ENCODE measurements at places on chromosomes 16 and 17.

GRCh38 chr17:14701886-14702285, 401.0 kb downstream of the HS3ST3B1 start:
- no peak for DNase-seq

DNA sequence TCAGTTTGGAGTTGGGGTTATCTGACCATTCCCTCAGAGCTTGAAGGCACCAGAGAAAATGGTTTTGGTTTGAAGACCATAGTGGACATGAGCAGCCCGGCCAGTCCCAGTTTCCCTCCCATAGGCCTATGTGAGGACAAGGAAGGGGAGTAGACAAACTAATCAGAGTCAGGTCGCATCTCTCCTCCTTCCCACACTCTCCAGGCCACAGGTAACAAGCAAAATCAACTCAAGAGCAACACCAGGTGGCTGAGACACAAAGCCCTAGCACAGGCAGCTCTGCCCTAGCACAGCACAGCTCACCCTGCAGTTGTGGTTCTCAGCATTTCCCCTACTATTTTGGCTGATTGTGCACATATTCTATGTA, 7.2 kb downstream of the SUPT4H1 start:
- DNase-seq, result no peak

- no peak for DNase-seq
Measured at GRCh38 chr16:1028056-1028455, 44.5 kb upstream of the SSTR5 start.

DNA sequence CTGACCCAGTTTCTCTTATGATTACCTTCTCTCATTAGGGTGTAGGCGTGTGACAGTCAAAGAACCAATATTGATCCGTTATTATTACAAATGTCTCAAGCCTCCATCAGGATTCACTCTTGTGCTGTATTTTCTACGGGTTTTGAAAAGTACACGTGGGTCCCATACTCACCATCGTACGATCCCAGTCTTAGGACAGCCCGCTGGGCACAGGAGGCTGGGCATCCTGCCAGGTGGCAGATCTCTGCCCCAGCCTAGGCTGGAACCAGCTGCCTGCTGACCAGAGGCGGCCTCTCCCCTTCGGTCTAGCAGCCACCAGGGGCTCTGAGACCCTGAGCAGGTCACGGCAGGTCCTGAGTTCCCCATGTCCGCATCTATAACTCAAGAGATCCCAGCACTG, 2.0 kb upstream of the METRNL start:
- no peak for DNase-seq

- no peak for DNase-seq
Measured at GRCh38 chr17:40526668-40527067, 25.2 kb upstream of the TNS4 start.

GRCh38 chr16:84004442-84004841, 36.4 kb downstream of the NECAB2 start:
- no peak for DNase-seq

DNA sequence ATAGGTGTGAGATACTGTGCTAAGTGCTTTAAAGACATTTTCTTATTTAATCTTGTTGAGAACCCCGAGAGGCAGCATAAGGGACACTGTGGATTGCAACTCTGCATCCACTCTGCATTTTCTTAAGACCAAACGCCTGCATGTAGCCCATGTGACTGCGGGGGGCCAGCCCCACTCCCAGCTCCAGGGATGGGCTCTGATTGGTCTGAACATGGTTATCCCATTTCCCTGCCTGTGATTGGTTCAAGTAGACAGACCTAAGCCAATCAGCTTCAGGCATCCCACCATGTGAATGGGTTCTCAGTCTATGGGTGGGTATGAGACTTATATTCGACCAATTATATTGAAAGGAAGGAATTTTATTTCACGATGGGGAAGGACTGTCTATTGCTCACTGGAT, 33.2 kb upstream of the USP7 start:
- DNase-seq, result no peak

- DNase-seq, result no peak
Measured at GRCh38 chr17:14506364-14506763, 205.5 kb downstream of the HS3ST3B1 start.

DNA sequence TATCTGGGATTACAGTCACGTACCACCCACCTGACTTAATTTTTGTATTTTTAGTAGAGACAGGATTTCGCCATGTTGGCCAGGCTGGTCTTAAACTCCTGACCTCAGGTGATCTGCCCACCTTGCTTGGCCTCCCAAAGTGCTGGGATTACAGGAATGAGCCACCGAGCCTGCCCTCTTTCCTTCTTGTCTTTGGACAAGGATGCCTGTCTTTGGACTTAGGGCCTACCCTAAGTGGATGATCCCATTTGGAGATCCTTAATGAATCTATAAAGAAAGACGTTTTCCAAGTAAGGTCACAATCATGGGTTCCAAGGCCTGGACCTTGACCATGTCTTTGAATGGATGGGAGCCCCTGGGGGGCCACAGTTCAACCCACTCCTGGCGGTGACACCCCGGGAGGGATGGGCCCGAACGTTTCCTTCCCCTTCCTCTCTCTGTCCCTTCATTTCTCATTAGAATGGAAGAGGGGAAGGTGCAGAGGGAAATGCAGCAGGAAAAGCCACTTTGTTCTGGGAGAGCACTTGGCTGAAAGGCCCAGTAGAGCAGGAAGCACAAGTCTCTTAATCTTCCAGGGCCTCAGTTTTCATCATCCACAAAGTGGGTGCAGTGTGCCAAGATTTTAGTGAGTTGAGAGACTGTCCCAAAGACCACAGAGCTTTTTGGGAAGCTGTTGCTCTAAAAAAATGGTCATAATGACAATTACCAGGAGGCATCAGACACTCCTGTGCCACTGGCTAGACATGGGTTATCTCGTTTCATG, 353.3 kb downstream of the SEC14L1 start:
- DNase-seq, result no peak

GRCh38 chr16:19645557-19645981, 72.5 kb downstream of the KNOP1 start:
- DNase-seq, result no peak

DNA sequence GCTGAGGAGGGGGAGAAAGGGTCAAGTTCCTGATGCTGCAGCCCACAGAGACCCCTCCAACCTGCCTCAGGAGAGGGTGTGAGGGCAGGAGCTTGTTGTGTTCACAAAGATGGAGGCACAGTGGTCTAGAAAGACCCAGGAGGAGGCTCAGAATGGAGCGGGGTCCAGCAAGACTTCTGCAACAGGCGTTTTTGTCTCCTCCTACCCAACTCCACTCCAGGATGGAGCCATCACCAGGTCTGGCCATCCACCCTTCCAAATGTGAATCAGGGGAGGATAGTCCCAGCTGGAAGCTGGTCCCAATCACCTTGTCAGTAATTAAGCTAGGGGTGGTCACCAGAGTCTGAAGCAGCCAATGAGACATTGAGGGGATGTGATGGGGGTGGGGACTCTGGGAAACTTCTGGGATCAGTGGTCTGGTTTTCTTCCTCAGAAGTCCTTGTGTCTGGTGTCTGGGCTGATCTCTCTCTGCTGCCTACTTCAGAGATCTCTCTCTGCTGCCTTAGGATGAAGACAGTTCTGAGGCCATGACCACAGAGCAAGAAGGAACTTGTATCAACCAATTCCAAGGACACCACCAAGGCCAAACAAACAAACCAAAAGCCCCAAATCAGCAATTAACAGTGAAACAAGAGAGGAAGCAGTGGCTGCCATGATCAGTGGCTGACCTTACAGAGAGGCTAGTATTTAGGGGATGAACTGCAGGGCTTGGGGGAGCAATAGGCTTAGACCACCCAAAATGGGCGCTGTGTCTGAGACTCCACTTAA, 14.5 kb downstream of the CD300LB start:
- no peak for DNase-seq

DNA sequence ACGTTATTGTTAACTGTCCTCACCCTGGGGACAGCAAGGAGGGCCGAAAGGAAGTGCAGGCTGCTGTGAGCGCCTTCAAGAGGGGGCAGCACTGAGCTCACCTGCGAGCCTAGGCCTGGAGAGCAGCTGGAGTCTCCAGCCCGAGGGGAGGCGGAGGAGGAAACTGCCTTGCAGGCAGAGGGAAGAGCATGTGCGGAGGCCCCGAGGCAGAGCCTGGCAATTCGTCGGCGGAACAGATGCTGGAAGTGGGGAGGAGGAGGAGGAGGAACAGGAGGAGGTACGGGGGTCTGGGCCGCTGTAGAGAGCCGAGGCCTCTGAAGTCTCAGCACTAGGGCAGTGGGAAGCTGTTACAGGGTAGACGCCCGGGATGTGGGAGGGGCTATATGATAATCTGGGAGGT, 49.6 kb upstream of the PLCG2 start:
- DNase-seq, result no peak

DNA sequence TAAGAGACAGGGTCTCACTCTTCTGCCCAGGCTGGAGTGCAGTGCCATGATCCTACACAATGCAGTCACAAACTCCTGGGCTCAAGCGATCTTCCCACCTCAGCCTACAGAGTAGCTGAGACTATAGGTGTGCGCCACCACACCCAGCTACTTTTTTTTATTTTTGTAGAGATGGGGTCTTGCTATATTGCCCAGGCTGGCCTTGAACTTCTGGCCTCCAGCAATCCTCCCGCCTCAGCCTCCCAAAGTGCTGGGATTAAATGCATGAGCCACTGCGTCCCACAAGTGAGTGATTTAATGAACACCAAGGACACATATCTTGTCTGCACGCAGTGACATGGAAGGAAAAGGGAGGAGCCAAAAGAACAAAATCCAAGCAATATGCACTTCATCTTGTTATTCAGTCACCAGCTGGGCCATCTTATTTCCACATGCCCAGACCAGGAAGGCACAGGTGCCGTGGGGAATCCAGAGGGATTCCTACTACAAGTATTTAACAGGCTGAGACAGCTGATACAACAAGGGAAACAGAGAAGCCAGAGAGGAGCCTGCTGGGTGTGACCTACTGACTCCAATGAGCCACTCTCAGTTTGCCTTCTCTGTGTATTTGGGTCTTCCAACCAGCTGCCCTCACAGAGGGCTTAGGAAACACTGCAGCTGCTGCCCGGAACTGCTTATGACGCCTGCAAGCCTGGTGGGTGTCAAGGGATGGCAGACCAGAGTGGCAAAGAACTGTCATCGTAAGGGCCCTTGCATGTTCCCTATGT, 17.0 kb downstream of the LSM12 start:
- DNase-seq, result no peak
